ENCODE measurements at places on chromosomes 3 and 15. TPM values are rescaled to one million over a fixed set of nuclear protein-coding genes. Genes with fewer than 3 reads are reported as not detected.

DNA sequence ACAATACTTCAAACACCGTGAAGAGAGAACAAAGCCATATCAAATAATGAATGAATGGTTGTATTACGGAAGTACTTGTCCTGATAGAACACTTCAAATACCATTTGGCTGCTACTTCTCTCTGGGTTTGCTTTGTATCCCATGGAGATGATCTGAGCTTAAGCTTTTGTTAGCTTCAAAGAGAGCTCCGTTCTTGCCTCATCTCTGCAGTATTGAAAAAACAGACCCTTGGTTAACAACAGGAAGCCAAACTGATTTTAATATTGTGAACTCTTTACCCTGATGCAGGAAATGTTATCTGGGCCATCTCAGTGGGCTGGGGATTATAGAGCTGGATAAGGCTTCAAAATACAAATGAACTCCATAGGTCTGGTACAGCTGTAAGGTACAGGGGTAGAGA, 101.0 kb downstream of the CHL1 start:
- no peak for DNase-seq

CDHR4 gene
- polyA plus RNA-seq, result 0.12 TPM

RBPMS2 gene
- polyA plus RNA-seq, result 5.6 TPM

- no peak for DNase-seq
Measured at GRCh38 chr15:92848464-92848851, 51.7 kb upstream of the CHD2 start.

DNA sequence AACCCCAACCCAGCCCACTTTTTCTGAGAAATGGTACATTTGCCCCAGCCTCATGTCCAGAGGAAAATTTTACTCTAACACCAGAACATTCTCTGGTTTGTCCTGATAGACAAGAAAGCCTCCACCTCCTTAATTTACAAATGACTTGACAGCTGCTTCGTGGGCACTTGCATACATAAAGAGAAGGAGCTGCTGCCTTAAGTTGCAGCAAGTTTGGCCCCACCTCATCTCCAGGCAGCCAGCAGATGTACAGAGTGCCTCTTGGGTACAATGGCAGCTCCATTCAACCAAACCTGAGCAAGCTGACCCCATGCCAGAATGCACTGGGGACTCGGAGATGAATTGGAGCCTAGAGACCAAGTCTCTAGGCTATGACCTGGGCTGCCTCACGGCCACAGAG, 6.2 kb upstream of the H1-8 start:
- DNase-seq, result no peak

GRCh38 chr3:161475905-161476304, 20.7 kb upstream of the OTOL1 start:
- peak; percentile 61 for DNase-seq

SLC6A6 gene
- 4.0 TPM for polyA plus RNA-seq

UBAP1L gene
- 5.2 TPM for polyA plus RNA-seq

DNA sequence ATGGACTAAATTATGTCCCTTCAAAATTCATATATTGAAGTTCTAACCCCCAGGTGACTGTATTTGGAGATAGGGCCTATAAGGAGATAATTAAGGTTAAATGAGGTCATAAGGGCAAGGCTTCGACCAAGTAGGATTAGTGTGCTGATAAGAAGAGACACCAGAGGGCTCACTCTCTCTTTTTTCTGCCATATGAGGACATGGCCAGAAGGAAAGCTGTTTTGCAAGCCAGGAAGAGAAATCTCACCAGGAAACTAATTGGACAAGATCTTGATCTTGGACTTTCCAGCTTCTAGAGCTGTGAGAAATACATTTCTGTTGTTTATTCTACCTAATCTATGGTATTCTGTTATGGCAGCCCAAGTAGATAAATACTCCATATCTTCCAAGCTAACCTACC, 503.6 kb upstream of the NAALADL2 start:
- DNase-seq, result no peak

VEPH1 gene
- polyA plus RNA-seq, result 0.46 TPM

- no peak for DNase-seq
Measured at GRCh38 chr3:30692498-30693130, 86.2 kb downstream of the TGFBR2 start.

DNA sequence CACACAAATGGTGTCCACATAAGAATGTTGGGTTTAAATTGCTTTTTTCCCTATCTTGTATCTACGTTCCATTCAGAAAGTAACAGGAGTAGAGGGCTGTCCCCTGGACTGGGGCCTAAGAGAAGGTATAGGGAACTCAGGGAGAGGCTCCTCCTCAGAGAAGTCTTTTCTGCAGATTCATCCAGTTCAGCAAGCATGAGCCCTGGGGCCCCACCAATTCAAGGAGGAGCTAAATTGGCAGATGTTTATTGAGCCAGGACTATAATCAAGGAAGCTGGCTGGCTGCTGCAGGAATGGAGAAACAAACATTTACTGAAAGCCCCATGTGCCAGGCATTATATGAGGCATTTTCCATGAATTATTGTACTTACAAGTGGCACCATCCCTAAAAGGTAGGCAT, 22.1 kb upstream of the LARS2 start:
- peak; percentile 9 for DNase-seq

- no peak for DNase-seq
Measured at GRCh38 chr15:71822890-71823630, 12.7 kb downstream of the NR2E3 start.

GOLGA8R gene
- polyA plus RNA-seq, result 4.9 TPM

All from muscle of leg (tissue), 16 donors.